ENCODE measurements at places on chromosomes 7 and 10.

- no peak for DNase-seq
These were observed 13.0 kb upstream of the CALU start for GRCh38 chr7:128726059-128726736.

DNA sequence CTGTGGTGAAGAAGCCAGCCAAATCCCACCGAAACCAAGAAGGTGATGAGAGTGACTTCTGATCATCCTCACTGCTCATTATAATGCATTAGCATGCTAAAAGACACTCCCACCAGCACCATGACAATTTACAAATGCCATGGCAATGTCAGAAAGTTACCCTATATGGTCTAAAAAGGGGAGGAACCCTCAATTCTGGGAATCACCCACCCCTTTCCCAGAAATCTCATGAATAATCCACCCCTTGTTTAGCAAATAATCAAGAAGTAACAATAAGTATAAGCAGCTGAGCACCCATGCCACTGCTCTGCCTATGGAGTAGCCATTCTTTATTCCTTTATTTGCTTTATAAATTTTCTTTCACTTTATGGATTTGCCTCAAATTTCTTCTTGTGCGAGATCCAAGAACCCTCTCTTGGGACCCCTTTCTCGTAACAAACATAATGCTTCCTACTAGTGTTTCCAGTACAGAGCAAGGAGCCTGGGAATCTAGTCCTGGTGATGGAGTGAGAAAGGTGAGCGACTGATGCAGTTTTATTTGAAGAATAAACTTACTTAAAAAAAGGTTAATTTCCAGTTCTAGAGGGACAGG is 18.4 kb upstream of the EXOC6 start:
- DNase-seq, result no peak

GRCh38 chr10:129361676-129362376 is 105.2 kb upstream of the MGMT start:
- no peak for DNase-seq

DNA sequence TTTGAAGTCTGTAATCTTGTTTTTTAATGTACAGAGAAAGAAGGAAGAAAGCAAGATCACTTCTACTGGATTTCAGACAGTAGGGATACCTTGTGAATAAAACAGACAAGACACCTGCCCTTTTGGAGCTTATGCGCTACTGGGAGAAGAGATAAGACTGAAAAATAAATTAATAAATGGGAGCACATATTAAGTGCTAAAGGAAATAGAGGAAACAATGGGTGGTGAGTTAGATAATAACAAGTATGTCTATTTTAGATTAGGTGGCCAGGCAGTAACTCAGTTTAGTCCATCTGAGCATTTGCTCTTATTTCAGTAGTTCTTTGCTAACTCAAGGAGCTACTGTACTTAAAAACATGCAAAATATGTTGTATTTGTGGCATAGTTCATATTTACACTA is 15.9 kb downstream of the MIOS start:
- no peak for DNase-seq

DNA sequence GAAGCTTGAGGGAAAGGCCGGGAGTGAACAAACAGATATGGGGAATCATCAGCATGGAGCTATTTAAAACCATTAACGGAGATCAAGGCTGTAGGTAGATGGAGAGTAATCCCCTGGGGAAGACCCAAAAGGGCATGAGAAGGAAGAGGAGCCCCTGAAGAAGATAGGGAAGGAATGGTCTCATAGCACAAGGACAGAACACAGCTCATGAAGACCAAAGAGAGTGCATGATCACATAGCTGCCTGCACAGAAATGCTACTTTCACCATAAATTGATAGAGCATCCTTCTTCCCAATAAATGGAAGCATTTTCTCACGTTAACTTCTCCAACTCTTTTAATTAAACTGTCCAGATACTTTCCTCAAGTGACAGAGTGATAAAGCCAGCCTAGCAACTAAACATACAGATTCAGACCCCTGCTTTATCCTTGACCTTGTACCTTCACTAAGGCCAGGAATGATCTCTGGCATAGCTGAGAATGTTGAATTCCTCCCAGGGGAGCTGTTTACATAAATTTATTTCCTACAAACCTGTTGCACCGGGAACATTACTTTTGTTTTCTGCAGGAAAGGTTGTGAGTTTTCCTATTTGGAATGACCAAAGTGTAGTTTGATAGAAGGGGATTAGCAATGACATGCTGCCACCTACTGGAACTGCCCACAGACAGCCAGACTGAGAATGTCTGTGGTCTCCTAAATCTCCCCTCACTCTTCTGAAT is 110.8 kb upstream of the LRGUK start:
- no peak for DNase-seq

DNA sequence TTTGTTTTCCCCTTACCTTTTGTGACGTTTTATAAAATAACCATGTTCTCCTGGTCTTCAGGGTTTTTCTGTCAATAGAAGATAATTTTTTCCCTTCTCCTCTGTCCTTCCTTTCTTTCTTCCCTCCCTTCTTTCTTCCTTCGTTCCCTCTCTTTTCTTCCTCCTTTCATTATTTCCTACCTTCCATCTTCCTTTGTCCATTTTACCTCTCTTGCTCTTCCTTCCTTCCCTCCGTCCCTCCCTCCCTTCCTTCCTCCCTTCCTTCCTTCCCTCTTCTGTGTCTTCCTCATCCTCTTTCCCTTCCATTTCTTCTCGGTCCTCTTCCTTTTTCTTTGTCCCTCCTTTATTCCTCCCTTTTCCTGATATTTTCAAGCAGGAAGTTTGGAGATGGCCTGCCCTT is 128.2 kb downstream of the TEX36 start:
- DNase-seq, result no peak

- peak; percentile 60 for DNase-seq
These were observed 245.9 kb downstream of the KCNMA1 start for GRCh38 chr10:77391605-77392235.

GRCh38 chr10:86374664-86375063 is 8.1 kb upstream of the GRID1 start:
- DNase-seq, result no peak

GRCh38 chr10:43055217-43055616 is 21.7 kb upstream of the RET start:
- DNase-seq, result no peak

- DNase-seq, result no peak
These were observed 468.6 kb downstream of the PHTF2 start for GRCh38 chr7:78267141-78267540.

GRCh38 chr7:31033674-31034300 is 18.3 kb upstream of the ADCYAP1R1 start:
- DNase-seq, result no peak

- DNase-seq, result peak; percentile 77
These were observed 8.7 kb upstream of the BAMBI start for GRCh38 chr10:28668363-28669226.

- DNase-seq, result no peak
These were observed 382.3 kb upstream of the MTPN start for GRCh38 chr7:136359333-136359903.

DNA sequence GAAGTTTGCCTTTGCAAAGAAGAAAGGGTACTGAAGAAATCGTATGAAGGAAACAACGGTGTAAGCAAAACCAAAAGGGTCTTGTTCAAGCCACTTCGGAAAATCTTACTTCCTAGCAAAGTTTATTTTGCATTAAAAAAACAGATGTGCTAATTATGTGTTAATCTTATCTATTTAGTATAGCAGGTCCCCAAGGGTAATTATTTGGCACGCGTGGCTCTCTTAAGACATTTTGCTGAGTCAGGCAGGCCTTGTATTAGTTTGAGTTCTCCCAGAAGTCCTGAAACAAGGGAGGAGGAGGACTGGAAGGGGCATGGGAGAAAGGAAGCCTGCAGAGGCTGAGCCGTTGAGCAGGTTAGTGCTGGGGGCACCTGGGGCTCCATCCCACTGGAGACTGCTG is 44.9 kb downstream of the TMEM178B start:
- DNase-seq, result no peak

DNA sequence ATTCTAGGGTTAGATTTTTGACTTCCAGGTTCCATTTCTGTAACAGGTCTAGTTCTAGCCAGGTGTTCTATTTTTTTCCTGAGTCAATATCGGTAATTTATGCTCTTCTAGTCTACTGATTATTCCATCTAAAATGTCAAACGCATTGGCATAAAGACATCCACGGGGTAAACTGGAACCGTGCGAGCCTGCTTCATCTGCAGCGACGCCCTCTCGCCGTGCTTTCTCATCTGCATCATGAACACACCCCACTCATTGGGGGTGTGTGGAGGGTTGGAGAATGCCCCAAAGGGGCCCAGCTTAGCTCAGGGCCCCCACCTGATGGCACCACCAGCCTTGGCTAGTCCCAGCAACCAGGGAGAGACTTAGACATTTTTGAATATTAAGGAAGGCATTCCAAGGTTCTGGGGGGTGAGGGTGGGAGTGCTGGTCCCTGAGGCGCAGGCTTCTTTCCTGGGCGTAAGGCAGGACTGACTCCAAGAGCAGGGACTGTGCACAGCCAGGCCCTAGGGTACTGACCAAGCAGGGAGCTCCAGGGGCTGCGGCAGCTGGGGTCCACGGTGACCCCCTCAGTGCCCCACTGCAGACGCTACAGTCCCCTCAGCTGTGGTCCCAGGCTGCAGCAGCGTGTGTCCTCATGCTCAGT is 12.9 kb upstream of the CRYGN start:
- DNase-seq, result no peak

Measured in activated CD4-positive, alpha-beta T cell treated with anti-CD3 and anti-CD28 coated beads for 36 hours (primary cell).